ENCODE measurements at places on chromosomes 2 and 18. TPM values are rescaled to one million over a fixed set of nuclear protein-coding genes. Genes with fewer than 3 reads are reported as not detected.

- DNase-seq: no peak
- no peaks in the 10 kb centered on the region for H3K4me1 ChIP-seq
- no peak overlapping the region for H3K4me3 ChIP-seq
Measured at GRCh38 chr18:52598921-52599320, 258.9 kb downstream of the DCC start.

GRCh38 chr2:30629866-30630265, 177.4 kb downstream of the CAPN13 start:
- no peaks in the 10 kb centered on the region for H3K4me1 ChIP-seq
- DNase-seq: no peak
- H3K4me3 ChIP-seq: no peak overlapping the region

DNA sequence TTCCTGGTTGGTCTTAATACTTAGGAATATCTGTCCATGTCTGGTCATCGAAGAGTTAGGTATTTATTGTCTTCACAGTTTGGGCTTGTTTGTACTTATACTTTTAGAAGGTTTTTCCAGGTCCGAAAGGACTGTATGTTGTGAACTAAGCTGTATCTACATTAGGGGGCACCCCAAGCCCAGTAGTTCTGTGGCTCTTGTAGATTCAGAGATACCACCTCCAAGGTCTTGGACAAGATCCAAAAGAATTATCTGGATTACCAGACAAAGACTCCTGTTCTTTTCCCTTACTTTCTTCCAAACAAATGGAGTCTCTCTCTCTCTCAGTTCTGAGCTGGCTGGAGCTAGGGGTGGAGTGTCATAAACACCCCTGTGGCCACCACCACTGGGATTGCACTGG, 328.7 kb downstream of the ZNF804A start:
- H3K4me3 ChIP-seq: no peak overlapping the region
- H3K27ac ChIP-seq: no peak overlapping the region
- H3K4me1 ChIP-seq: no peaks in the 10 kb centered on the region
- no peaks in the 10 kb centered on the region for H3K27me3 ChIP-seq
- no peaks in the 10 kb centered on the region for H3K36me3 ChIP-seq

GRCh38 chr18:44181951-44182747, 498.5 kb upstream of the SETBP1 start:
- no peaks in the 10 kb centered on the region for H3K36me3 ChIP-seq
- peaks cover 10% of the 10 kb centered on the region for H3K4me1 ChIP-seq
- no peaks in the 10 kb centered on the region for H3K27me3 ChIP-seq
- no peak overlapping the region for H3K4me3 ChIP-seq

- no peaks in the 10 kb centered on the region for H3K4me1 ChIP-seq
- H3K36me3 ChIP-seq: no peaks in the 10 kb centered on the region
- DNase-seq: no peak
- H3K4me3 ChIP-seq: no peak overlapping the region
- H3K27ac ChIP-seq: no peak overlapping the region
- no peaks in the 10 kb centered on the region for H3K27me3 ChIP-seq
Measured at GRCh38 chr2:226703514-226703913, 96.1 kb downstream of the IRS1 start.

DNA sequence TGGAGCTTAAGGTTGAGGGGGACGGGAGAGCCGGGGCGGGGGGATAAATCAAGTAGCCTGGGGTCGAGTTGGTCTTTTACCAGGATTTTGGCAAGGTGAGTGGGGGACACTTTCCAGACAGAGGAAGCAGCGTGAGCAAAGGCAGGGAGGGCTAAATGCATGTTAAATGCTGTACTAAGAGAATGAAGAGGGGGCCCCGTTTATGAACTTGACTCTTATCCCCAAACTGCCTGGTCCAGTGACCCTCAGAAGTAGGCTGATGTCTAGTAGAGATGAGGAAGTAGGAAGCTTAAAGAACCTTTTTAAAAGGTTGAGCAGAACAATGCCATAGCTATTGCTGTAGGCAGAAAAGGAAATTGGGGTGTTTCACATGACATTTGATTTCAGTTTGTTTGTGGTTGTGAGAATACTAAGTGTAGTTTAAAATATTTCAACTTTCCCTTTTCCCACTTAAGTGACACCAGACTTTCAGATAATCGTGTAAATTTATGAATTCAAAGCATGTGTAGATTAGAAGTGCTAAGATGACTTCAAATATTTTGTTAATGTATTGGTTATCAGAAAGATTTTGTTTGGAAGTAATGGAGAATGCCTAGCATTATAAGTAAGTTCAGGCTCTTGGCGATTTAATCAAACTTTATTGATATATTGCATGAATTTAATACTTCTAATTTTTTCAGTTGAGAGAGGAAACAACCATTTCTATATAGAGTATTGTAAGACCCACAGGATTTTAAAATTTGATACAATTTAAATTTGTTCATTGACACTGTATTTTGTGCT, 1.8 kb downstream of the REL start:
- H3K4me3 ChIP-seq: peak overlapping the region; percentile 92
- peak; percentile 52 for DNase-seq
- no peak overlapping the region for H3K27ac ChIP-seq
- H3K36me3 ChIP-seq: no peaks in the 10 kb centered on the region

DNA sequence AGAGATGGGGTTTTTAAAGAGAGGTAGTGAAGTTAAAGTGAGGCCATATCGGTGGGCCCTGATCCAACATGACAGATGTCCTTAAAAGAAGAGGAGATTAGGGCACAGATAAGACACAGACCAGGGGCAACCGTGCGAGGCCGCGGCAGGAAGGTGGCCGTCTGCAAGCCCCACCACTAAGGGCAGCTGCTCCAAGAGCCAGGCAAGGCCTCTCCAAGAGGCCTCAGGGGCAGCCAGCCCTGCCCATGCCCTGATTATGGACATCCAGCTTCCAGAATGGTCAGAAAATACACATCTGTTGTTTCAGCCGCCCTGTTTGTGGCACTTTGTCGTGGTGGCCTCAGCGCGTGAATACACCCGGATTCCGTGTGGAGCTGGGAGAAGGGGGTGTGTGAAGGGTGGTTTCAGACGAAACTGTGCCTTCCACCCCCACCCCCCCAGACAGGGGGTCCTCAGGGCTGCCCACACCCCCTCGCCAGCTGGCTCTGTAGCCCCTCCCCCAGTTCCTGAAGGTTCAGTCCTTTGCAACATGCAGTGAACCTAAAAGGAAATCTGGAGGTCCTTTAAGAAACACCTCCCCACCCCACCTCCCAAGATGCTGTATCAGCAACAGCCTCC, 74.1 kb upstream of the SMAD7 start:
- peak; percentile 41 for DNase-seq
- no peak overlapping the region for H3K27ac ChIP-seq
- H3K4me1 ChIP-seq: no peaks in the 10 kb centered on the region
- no peak overlapping the region for H3K4me3 ChIP-seq
- H3K36me3 ChIP-seq: no peaks in the 10 kb centered on the region
- H3K27me3 ChIP-seq: no peaks in the 10 kb centered on the region

DNA sequence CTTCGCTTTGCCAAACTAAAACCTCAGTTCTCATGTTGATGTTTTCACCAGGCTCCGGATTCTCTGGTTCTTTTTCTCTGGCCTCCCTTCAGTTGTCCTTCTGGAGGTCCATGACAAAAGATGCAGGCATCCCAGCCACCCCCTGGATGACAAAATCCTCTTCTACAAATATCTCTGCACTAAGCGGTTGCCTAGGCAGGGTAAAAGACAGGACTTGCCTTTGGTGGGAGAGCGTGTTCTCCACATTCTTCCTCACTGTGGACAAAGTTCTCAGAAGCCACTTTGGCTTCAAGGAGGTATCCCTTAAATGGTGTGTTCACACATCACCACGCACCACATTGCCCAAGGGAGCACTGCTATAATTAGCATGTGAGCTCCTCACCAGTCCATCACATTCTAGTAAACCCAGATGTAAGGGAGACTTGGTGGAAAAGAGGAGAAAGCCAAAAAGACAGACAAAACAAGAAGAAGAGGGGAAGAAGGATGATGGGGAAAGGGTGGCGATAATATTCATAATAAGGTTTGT, 23.6 kb upstream of the MRPL33 start:
- H3K4me1 ChIP-seq: no peaks in the 10 kb centered on the region
- no peak for DNase-seq
- H3K4me3 ChIP-seq: no peak overlapping the region
- H3K36me3 ChIP-seq: no peaks in the 10 kb centered on the region
- no peaks in the 10 kb centered on the region for H3K27me3 ChIP-seq
- H3K27ac ChIP-seq: no peak overlapping the region

The PROKR1 gene
- total RNA-seq: 3.8 TPM

The DOK6 gene
- total RNA-seq: 5.7 TPM

The SERPINB12 gene
- not detected for total RNA-seq

Measured in endodermal cell (in vitro differentiated cells).